Omental fat pad (tissue), 4 donors: ENCODE measurements at places on chromosomes 13 and 19.
A peak's percentile ranks its signal among the peaks of the same experiment; 100 is the strongest.

DNA sequence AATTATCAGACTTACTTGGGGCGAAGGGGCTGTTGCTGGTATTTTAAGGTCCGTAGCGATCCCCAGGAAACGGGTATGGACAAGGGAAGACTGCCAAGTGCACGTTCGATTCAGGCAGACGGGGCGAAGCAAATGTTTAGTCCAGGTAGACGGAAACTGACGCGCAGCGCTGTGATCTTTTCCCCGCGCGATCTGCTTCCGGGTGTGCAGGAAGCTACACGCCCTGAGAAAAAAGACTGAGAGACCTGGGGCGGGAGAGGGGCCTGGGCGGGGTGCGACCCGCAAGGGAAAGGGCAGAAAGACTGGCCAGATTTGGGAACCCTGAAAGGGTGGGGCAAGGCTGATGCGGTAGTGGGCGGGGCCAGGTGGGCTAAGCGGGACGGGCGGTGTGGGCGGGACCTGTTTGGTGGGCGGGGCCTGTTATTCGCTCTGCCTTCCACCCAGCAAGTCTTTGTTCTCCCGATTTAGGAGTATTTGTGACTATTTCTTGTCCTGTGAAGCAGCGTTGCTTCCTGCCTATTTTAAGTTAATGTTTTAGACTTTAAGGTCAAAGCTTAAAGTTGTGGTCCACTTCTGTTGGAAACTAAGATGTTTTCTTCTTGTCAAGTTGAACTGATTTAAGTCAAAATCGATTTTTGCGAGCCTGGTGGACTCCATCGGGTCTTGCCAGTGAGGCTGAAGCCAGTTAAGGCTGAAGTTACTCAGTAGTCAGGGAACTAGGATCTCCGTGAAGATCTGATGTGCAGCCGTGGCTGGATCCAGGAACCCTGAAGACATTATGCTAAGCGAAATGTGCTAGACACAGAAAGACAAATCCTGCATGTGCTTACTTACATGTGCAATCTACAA, at the start of gene ZNF836:
Gene ZNF836 (minus strand): TSS at position 301 of the 849 bp plus-strand sequence. CDS start 3,549 bp downstream, outside the sequence.
- DNase-seq: peak; percentile 80

GRCh38 chr19:40365010-40365409, 16.5 kb downstream of the PLD3 start:
- DNase-seq: no peak

DNA sequence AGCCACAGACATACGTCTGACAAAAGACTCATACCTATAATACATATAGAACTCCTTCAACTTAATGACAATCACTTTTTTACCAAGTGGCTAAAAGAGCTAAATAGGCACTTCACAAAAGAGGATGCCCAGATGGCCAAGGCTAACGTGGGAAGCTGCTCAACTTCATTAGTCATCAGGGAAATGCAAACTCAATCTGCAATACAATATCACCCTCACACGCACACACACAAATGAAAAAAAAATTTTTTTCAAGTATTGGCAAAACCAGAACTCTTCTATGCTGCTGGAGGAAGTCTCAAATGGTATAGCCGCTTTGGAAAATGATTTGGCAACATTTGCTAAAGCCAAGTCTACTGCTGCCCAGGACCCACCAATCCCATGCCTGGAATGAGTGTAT, 14.6 kb upstream of the DNMT1 start:
- DNase-seq: no peak

- no peak for DNase-seq
Measured at GRCh38 chr19:51687791-51688670, 5.1 kb upstream of the SPACA6 start.

DNA sequence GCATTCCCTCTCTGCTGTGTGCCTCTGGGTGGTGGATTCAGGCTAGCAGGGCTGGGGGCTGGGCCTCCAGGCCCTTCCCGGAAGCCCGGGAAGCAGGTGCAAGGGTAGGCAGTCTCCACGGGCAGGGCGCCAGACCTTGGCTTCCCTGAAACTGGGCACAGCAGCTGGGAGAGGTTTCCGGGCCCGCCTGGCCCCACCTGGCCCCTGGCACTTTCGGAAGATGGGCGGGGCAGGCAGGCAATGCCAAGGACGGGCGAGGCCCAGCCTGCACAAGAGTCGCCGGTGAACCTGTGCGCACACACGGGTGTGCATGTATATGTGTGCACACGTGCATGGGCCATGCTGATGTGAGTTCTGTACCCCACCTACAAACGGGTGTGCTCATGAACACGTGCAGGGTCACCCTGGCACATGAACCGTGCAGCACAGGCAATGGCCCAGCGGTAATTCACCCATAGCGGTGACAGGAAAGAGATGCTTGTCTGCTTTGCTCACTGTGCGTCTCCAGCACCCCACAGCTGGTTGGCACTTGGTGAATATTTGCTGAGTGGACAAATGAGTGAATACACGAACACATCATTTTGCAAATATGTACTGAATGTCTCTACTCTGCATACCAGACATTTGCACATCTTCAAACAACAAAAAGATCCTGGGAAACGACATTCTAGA, 15.3 kb downstream of the GADD45B start:
- DNase-seq: no peak

DNA sequence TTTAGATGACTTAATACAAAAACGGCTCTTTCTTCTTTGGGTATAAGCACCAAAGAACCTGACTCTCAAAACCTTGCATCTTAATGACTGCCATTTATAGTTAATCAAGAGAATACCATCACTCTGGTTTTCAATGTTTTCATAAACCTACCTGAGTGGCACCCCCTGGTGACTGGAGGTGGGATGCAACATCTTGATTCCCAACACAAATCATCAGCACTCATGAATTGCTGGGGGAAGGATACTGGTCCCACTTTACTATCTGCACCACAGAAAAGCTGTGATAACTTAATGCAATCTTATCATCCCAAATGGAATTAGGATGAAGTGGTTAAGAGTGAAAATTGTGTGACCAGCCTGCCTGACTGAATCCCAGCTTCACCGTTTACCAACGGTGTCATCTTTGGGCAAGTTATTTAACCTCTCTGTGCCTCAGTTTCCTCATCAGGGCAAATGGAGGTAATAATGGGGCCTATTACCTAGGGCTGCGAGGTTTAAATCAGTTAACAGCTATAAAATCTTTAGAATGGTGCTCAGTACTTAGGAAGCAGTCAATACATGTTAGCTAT, 366.4 kb downstream of the KLF12 start:
- DNase-seq: no peak

- DNase-seq: no peak
Measured at GRCh38 chr13:112231451-112232083, 144.6 kb upstream of the SPACA7 start.

DNA sequence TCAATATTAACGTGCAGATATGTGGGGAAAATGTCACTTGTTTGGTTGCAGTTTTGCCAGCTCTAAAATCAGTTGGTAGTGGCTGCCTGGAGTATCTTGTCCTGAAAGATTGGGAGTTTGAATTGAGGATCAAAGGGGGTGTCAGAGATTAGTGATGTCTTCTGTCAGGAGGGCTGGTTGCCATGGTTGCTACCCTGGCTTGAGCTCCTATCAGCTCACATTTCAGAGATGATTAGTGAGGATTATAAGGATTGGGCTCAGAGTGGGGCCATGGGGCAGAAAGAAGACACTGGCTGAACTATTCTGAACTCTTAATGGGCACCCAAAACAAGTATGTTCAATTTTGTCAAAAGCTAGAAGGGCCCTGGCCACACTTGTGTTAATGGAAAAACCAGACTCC, 95.5 kb upstream of the RNF113B start:
- DNase-seq: no peak

DNA sequence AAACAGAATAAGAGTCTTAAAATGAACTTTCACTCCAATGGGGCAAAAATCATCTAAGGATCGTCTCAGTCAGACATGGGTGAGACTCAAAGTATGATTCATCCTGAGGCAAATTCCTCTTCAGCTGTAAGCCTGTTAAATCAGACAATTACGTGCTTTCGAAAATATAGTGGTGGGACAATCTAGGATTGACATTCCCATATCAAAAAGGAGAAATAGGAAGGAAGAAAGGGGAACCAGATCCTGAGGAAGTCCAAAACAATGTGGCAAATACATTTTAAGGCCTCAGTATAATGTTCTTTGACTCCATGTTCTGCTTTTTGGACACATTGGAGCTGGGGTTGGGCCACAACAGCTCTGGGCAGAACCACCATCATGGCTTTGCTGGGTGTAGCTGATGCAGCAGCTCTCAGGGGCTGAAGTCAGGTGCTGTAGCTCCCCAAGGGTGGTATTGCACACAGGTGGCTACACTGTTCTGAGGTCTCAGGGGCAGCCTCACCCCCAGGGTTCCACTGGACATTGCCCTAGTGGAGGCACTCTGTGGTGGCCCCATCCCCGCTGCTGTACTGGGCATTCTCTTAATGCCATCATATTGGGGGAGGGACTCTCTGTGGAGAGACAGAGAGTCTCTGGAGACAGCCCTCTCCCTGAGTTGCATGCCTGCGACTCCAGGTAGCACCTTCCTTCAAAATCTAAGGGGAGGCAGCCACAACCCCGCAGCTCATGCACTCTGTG, 5.7 kb upstream of the FPR3 start:
- no peak for DNase-seq

DNA sequence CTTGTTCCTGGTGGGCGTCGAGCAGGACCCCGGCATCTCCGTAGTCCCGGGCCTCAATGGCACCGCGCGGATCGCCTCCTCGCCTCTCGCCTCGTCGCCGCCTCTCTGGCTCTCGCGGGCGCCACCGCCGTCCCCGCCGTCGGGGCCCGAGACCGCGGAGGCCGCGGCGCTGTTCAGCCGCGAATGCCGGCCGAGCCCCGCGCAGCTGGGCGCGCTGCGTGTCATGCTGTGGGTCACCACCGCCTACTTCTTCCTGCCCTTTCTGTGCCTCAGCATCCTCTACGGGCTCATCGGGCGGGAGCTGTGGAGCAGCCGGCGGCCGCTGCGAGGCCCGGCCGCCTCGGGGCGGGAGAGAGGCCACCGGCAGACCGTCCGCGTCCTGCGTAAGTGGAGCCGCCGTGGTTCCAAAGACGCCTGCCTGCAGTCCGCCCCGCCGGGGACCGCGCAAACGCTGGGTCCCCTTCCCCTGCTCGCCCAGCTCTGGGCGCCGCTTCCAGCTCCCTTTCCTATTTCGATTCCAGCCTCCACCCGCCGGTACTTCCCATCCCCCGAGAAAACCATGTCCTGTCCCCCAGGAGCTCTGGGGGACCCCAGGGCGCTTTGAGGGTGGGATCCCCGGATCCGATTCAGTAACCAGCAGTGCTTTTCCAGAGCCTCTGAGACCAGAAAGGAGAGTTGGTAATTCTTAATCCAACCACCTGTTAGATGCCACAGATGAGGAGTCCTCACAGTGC, 885 bp downstream of the MLNR start:
- no peak for DNase-seq

DNA sequence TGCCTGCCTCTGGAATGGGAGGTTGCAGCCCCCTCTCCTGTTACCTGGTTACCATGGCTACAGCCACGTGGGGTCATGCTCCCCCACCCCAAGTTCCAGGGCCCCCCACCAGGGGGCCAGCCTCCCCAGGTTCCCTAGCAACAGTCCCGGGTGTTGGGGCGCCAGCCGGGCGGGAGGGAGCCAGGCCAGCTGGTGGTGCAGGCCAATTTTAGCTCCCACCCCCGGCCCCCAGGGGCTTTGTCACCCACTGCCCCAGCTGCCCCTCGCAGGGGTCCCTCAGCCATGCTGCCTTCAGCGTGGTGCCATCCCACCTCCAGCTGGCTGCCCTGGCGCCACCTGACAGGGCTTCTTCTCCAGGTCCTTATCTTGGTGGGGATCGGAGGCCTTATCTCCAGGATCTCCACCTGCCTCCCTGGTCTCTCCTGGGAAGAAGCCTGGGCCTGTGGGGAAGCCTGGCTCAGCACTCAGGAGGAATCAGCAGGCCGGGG, 3.0 kb downstream of the MARK4 start:
- DNase-seq: no peak

- no peak for DNase-seq
Measured at GRCh38 chr13:97133955-97134354, 88.2 kb upstream of the MBNL2 start.

DNA sequence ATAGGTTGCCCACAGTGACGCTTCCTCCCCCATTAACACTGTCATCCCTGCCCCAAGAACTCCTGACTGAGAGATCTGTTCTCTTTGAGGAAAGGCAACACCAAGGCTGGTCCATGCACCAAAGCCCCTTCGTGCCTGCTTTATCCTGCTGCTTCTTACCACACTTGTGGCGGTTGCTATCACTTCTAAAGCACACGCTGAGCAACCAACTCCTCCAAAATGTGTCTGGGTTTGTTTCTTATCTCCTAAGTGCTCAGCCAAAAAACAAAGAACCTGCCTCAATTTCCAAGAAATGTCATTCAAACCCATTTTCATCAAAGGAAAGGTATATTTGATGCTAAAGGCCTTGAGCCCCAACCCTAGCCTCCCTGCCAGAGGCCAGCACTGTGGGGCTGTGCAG, 14.6 kb downstream of the ATP7B start:
- DNase-seq: no peak

GRCh38 chr19:884420-885211, 8.4 kb downstream of the MED16 start:
- no peak for DNase-seq

GRCh38 chr13:89726690-89727435, 1620.6 kb upstream of the MIR17HG start:
- no peak for DNase-seq

DNA sequence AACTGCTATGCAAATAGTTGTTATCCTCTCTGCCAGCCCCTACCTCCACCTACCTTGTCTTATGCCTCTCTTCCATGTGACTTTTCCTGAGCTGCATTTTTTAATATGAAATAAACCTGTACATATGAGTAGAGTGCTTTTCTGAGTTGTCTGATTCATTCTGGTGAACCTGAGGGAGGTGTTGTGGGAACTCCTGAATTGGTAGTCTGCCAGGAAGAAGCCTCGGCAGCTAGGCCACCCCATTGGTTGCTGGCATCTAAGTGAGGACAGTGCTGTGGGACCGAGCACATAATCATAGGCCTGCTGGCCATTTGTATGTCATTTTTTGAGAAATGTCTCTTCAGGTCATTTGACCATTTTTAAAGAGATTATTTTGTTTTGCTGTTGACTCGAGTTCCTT, 1146.8 kb downstream of the UQCRFS1 start:
- DNase-seq: no peak

DNA sequence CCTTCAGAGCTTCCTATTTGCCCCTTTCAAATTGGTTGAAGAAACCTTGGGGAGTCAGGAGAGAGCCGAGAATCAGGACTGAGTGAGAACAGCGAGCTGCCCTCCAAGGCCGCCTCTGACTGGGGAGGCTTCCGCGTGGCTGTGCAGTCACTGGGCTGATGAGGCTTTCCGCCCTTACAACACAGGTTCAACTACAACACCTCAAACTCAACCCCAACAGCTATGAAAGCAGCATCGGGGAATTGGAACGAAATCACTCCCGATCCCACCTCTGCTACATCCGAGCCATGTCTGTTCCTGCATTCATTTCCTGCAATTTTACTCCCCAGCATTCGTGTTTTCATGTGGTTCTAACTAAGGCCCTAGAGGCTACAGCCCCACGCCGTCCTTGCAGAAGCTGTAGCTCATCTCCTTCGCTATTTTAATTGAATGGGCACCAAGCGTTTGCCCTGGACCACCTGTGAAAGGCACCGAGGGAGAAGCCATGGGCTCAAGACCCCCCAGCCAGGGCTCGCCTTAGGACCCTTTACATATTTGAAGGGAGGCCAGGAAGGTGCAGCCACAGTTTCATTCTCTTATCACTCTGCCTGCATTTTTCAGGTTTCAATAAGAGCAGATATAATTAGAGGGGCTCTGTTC, 12.3 kb upstream of the RASA3 start:
- no peak for DNase-seq
